ENCODE measurements at places on chromosomes 7 and 10.

- no peak overlapping the region for H3K4me3 ChIP-seq
- peaks cover 13% of the 10 kb centered on the region for H3K4me1 ChIP-seq
- H3K27me3 ChIP-seq: no peaks in the 10 kb centered on the region
- H3K27ac ChIP-seq: no peak overlapping the region
These were observed 153.7 kb downstream of the FAM107B start for GRCh38 chr10:14621037-14621436.

GRCh38 chr10:62116896-62117295, 151.7 kb downstream of the RTKN2 start:
- H3K36me3 ChIP-seq: no peaks in the 10 kb centered on the region
- no peak overlapping the region for H3K4me3 ChIP-seq
- H3K4me1 ChIP-seq: no peaks in the 10 kb centered on the region

DNA sequence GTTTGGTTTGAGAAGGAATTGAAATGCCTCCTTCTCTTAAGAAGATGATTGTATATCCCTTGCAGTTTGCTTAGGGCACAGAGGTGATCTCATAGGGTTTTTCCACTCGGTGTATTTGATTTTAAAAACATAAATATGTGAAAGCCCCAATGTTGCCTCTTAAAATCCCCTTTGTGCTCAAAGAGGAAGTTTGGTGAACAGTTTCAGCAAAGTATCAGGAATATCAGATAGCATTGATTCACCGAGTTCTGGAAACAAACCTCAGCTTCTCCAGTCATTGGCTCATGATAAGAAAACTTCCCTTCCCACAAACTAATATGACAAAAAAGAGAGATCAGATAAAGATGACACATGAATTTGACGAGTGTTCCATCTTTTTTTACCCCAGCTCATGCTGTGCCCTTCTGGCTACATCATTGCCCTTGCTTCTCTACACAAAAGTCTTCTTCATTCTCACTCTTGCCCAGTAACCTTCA, 20.1 kb upstream of the SMNDC1 start:
- no peak overlapping the region for H3K27ac ChIP-seq

- H3K36me3 ChIP-seq: no peaks in the 10 kb centered on the region
- H3K4me3 ChIP-seq: no peak overlapping the region
- no peaks in the 10 kb centered on the region for H3K4me1 ChIP-seq
- DNase-seq: no peak
- H3K27ac ChIP-seq: no peak overlapping the region
These were observed 293.2 kb downstream of the THSD7A start for GRCh38 chr7:11538751-11539299.

DNA sequence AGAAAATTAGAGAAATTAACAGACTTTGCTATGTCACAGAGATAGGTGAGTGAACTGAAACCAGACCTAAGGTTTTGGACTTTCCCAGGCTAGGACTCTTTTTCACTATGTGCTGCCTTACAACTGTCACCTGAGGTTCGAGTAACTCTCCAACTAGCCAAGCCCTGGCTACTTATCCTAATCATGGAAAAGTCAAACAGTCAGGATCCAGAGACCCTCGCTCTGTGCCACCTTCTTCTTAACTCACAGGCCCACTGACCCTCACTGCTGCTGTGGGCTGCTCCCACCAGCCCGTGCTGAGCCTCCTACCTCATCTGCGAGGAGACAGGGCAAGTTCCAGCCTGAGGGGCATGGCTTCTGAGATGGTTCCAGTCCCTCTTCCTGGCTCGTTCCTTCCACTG, 211.4 kb upstream of the KLF14 start:
- peaks cover 8% of the 10 kb centered on the region for H3K36me3 ChIP-seq
- H3K4me1 ChIP-seq: peaks cover 64% of the 10 kb centered on the region
- H3K27me3 ChIP-seq: no peaks in the 10 kb centered on the region
- DNase-seq: no peak
- H3K27ac ChIP-seq: peak overlapping the region; percentile 83

GRCh38 chr10:18414061-18414460, 237.3 kb downstream of the NSUN6 start:
- H3K27me3 ChIP-seq: no peaks in the 10 kb centered on the region
- H3K4me1 ChIP-seq: no peaks in the 10 kb centered on the region
- no peak overlapping the region for H3K4me3 ChIP-seq
- H3K27ac ChIP-seq: no peak overlapping the region
- DNase-seq: no peak
- H3K36me3 ChIP-seq: no peaks in the 10 kb centered on the region

- H3K36me3 ChIP-seq: no peaks in the 10 kb centered on the region
- no peak for DNase-seq
- H3K27ac ChIP-seq: no peak overlapping the region
- peaks cover 5% of the 10 kb centered on the region for H3K4me1 ChIP-seq
- H3K27me3 ChIP-seq: no peaks in the 10 kb centered on the region
- H3K4me3 ChIP-seq: no peak overlapping the region
These were observed 120.9 kb upstream of the KCTD7 start for GRCh38 chr7:66507764-66508296.

GRCh38 chr7:121077165-121077630, 88.7 kb downstream of the CPED1 start:
- no peaks in the 10 kb centered on the region for H3K36me3 ChIP-seq
- H3K4me3 ChIP-seq: no peak overlapping the region
- no peaks in the 10 kb centered on the region for H3K4me1 ChIP-seq
- peaks cover 3% of the 10 kb centered on the region for H3K27me3 ChIP-seq

DNA sequence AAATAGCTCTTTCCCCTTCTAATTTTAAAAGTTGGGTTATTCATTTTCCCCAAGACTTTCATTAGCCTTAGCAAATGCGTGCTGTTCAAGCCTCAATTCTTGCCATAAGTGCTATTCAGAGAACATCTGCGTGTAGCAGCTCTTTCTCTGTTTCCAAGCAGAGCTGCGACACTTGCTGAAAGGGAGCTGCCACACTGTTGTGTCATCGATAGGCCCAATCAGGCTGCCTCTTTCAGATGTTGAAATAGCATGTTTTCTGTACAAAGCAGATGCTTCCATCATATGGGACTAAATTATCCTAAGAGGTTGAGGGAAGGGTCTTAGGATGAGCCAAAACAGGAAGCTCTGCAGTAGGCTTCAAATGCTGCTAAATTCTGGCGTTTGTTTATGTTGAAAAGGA, 220.9 kb upstream of the CDC14C start:
- no peak overlapping the region for H3K4me3 ChIP-seq
- H3K27ac ChIP-seq: no peak overlapping the region
- H3K27me3 ChIP-seq: no peaks in the 10 kb centered on the region

GRCh38 chr7:44887293-44887692, 2.0 kb upstream of the PURB start:
- no peaks in the 10 kb centered on the region for H3K36me3 ChIP-seq
- H3K4me1 ChIP-seq: peaks cover 16% of the 10 kb centered on the region
- DNase-seq: no peak
- H3K27me3 ChIP-seq: no peaks in the 10 kb centered on the region
- H3K4me3 ChIP-seq: no peak overlapping the region

DNA sequence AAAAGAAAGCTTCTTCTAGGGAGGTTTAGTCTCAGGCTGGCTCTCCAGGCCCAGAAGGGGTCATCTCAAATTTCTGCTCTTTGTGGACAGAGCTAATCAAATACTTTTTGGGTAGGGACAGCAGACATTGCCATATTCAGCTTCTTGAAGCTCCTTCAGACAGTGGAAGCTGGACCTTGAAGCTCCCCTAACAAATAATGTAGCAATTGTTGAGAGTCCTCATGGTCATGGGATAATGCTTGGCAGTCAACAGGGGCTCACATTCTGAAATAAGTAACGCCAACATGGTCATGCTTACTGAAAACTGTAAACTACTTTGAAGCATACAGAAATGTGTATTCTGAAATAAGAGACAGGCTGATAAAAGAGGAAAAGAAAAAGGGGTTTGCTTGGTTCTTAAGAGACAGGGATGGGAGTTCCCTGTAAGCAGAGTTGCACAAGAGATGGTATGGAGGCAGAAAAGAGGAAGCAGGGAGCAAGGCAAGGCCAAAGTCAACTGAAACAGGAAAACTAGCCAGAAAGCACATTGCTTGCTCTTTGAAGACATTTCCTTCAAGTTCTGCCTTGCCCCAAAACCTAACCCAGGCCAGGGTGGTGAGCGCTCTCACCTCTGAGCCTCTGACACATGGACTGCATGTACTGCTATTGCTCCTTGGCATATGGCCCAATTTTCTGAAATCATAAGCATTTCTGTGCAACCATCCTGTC, 53.1 kb upstream of the KMT2E start:
- no peaks in the 10 kb centered on the region for H3K4me1 ChIP-seq
- no peaks in the 10 kb centered on the region for H3K27me3 ChIP-seq
- H3K27ac ChIP-seq: no peak overlapping the region
- peaks cover 3% of the 10 kb centered on the region for H3K36me3 ChIP-seq
- no peak for DNase-seq

- no peaks in the 10 kb centered on the region for H3K36me3 ChIP-seq
- DNase-seq: no peak
- H3K27ac ChIP-seq: no peak overlapping the region
- no peak overlapping the region for H3K4me3 ChIP-seq
- no peaks in the 10 kb centered on the region for H3K4me1 ChIP-seq
These were observed 141.3 kb upstream of the MINDY3 start for GRCh38 chr10:16001581-16001980.

GRCh38 chr7:102874166-102874829, 38.5 kb upstream of the LRRC17 start:
- H3K27me3 ChIP-seq: no peaks in the 10 kb centered on the region
- H3K4me1 ChIP-seq: no peaks in the 10 kb centered on the region
- H3K4me3 ChIP-seq: no peak overlapping the region
- no peaks in the 10 kb centered on the region for H3K36me3 ChIP-seq

GRCh38 chr7:6139189-6139996, 108.2 kb downstream of the ANKRD61 start:
- peaks cover 57% of the 10 kb centered on the region for H3K36me3 ChIP-seq
- DNase-seq: no peak
- H3K27me3 ChIP-seq: no peaks in the 10 kb centered on the region
- no peaks in the 10 kb centered on the region for H3K4me1 ChIP-seq
- H3K4me3 ChIP-seq: no peak overlapping the region
- no peak overlapping the region for H3K27ac ChIP-seq

DNA sequence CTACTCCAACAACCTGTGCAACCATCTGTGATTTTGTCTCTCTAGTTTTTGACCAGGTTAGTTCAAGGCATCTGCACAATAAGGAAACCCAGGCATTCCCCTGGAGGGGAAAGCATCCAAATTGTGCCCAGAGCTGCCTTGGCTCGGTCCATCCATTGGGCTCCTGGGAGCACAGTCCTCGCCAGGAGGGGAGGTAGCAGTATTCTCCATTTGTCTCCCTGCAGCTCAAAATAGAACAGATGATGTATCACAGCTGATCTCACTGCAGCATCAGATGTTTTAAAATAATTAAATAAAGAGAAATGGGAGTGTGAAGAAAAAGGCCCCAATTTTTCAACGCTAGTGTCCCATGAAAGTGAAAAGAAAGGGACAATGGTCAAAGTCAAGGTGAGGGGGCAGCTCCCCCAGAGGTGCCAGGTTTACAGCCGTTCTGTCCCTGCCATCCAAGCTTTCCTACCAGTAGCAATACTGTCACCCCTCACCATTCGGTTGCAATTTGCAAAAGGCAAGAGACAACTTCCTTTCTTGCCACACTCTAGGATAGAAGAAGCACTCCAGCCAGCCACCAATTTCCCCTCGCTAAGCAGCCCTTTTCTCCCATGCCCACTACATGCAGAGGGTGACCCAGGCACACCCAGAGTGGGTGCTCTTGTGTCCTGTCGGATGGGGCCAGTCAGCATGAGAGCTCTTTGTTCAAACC, 43.7 kb downstream of the KCNMA1 start:
- H3K36me3 ChIP-seq: no peaks in the 10 kb centered on the region
- no peak for DNase-seq
- no peaks in the 10 kb centered on the region for H3K4me1 ChIP-seq
- H3K27me3 ChIP-seq: no peaks in the 10 kb centered on the region
- no peak overlapping the region for H3K4me3 ChIP-seq

DNA sequence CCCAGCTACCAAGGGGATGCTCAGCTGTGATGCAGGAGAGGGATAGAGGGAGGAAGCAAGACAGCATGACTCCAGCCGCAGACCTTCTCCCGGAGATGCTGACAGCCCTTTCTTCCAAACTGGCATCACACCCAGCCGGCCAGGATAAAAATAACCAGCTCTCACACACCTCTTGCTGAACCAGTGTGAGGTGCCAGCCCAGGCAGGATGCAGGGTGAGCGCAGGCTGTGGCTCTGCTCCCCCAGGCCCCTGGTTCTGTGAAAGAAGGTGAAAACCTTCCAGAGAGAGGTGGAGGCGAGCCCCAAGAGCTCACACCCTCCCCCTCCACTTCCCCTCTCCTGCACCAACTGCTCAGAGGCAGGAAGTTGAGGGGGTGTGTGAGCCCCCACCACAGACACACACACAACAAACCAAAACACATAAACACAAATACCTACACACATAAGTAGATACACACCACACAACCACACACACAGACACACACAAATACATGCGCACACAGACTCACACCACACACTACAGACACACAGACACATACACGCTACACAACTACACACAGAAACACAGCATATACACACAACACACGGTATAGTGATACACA, 4.0 kb downstream of the GPR15LG start:
- DNase-seq: no peak
- no peak overlapping the region for H3K27ac ChIP-seq
- peaks cover 12% of the 10 kb centered on the region for H3K4me1 ChIP-seq

- peaks cover 3% of the 10 kb centered on the region for H3K4me1 ChIP-seq
- H3K4me3 ChIP-seq: peak overlapping the region; percentile 32
- H3K36me3 ChIP-seq: no peaks in the 10 kb centered on the region
- no peak for DNase-seq
- no peak overlapping the region for H3K27ac ChIP-seq
These were observed 828 bp downstream of the OGDHL start for GRCh38 chr10:49761201-49761788.

DNA sequence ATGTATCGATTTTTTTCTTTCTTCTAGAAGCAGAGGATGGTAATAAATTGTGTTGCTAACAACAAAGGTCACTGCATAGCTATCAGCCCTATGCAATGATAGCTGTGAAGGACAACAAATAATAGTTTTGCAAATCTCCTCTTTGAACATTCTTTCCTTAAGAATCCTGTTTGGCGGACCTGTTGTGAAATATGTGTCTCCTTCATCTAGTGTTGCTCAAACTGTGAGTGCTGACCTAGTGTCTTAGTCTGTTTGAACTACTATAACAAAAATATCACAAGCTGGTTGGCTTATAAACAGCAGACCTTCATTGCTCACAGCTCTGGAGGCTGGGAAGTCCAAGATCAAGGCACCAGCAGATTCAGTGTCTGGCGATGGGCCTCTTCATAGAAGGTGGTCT, 53.7 kb downstream of the CAV1 start:
- H3K36me3 ChIP-seq: no peaks in the 10 kb centered on the region
- H3K27me3 ChIP-seq: no peaks in the 10 kb centered on the region
- no peaks in the 10 kb centered on the region for H3K4me1 ChIP-seq
- H3K27ac ChIP-seq: no peak overlapping the region
- no peak for DNase-seq
- H3K4me3 ChIP-seq: no peak overlapping the region

- H3K27me3 ChIP-seq: no peaks in the 10 kb centered on the region
- DNase-seq: no peak
- no peaks in the 10 kb centered on the region for H3K4me1 ChIP-seq
These were observed 48.5 kb upstream of the BTBD16 start for GRCh38 chr10:122222638-122223037.

DNA sequence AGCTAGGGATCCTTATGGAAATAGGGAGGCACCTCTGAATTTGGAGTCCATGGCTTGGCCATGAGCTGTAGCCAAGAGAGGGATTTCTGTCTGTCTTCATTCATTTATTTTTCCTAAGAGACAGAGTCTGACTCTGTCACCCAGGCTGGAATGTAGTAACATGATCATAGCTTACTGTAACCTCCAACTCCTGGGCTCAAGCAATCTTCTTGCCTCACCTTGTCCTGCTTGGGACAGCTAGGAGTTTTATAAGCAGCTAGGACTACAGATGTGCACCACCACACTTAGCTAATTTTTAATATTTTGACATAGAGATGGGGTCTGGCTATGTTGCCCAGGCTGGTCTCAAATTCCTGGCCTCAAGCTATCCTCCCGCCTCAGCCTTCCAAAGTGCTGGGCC, 8.5 kb upstream of the HABP2 start:
- DNase-seq: no peak
- no peaks in the 10 kb centered on the region for H3K36me3 ChIP-seq
- no peak overlapping the region for H3K4me3 ChIP-seq
- no peaks in the 10 kb centered on the region for H3K27me3 ChIP-seq
- no peak overlapping the region for H3K27ac ChIP-seq

All from effector memory CD4-positive, alpha-beta T cell (primary cell).